ENCODE measurements at places on chromosomes 16 and 17.

- DNase-seq: no peak
Measured at GRCh38 chr17:63311416-63311937, 134.6 kb downstream of the CYB561 start.

DNA sequence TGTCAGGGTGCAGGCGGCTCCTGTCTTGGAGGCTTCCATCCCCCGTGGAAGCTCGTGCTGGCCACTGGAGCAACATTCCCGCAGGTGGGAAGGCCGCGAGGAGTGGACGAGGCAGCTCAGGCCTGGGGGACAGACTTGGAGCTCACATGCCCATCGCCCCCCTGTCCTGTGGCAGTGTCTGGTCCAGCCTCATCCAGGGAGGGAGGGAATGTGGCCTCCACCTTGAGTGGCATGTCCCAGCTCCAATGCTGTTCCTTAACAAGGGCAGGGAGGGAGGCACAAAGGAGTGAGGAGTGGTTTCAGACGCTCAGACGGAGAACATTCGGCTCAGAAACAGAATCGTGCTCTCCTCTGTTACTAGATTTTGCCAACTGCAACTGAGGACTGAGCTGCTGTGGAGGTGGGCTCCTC lies 159.4 kb upstream of the CHMP6 start:
- no peak for DNase-seq

GRCh38 chr17:18187226-18187625 lies 3.6 kb downstream of the ALKBH5 start:
- DNase-seq: no peak

GRCh38 chr17:45218895-45219661 lies 2.6 kb upstream of the FMNL1 start:
- peak; percentile 89 for DNase-seq

- DNase-seq: no peak
Measured at GRCh38 chr17:51650202-51650601, 389.9 kb downstream of the UTP18 start.

Data from activated CD4-positive, alpha-beta T cell treated with anti-CD3 and anti-CD28 coated beads, Interleukin-2, amount 50 U/mL, for 4 hours (primary cell).